ENCODE measurements at places on chromosomes 3 and 15.

- no peak for DNase-seq
Measured at GRCh38 chr15:58190419-58190818, 52.2 kb downstream of the AQP9 start.

GRCh38 chr3:163548015-163548414, 1530.3 kb downstream of the SI start:
- DNase-seq = no peak

- no peak for DNase-seq
Measured at GRCh38 chr15:78265752-78266224, 1.4 kb downstream of the DNAJA4 start.

DNA sequence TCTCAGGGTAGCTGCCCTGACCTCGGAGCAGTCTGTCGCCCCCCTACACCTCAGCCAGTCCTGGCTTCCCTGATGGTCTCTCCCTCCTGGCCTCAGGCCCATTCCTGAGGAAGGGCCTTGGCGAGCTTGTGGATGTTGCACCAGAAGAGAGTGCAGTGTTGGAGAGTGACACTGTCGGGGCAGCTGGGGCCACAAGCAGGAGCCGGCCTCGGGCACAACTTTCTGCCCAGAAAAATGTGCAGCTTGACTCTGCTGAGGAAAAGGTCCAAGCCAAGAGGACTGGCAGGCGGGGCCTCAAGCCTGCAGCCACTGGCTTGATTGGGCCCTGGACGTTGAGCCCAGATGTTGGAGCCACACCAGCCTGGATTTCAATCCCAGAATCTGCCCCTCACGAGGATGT, 12.8 kb downstream of the HEMK1 start:
- no peak for DNase-seq

DNA sequence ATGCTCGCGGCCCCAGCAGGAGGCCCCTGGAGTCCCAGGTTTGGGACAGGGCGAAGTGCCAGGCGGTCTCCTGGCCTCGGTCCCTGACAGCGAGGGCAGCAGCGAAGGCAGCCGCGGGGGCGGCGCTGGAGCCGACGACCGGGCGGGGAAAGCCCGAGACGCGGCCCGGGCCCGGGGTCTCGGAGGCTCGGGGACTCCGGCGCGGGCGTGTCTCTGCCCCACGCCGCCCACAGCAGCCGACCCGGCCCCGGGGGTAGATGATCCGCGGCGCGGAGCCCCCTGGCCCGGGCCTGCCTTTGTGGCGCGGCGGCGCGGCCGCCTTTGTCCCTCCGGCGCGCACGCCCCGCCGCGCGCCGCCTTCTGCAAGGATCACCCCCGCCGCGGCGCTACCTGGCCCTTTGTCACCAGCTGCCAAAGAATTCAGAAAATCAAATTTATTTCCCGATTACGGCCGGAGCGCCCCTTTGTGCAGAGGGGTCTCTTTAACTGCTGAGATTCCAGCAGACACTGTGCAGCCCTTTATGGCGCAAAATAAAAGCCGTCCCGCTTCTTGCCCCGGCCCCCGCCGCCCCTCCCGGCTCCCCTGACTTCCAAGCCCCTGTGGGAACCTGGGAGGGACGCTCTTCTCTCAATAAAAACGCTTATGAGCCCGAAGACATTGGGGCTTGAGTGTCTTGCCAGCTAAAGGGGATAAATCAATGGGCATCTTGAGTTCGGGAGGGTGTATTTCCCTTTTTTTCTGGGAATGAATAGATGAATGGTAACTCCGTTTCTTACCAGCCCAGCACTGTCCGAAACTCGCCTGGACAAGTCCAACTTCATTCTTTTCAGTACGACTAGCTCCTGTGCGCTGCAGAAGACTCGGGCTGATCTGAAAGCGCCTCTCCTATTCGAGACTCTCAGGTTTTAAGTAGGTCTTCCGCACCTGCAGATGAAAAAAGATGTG, 68.4 kb downstream of the HES1 start:
- DNase-seq = no peak
